ENCODE measurements at places on chromosomes 6 and 20.

DNA sequence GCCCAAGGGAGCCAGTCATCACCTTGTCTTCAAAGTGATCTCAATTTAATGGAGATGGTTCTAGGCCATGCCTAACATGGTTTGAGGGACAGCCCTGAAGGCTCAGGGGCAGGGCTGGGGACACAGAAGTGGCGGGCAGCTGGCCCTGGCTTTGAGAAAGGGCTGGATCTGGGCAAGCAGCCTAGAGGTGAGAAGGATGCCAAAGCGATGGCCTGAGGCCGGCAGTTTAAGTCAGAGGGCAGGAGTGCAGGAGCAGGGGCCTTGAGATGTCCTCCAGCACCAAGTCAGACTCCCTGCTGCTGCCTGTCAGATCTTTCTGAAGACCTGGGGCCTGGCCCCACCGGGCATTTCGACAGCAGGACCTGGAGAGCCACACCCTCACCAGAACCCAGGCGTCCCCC is 28.4 kb upstream of the APMAP start:
- DNase-seq: no peak

- no peak for DNase-seq
Measured at GRCh38 chr20:20100881-20101280, 48.5 kb downstream of the CFAP61 start.

DNA sequence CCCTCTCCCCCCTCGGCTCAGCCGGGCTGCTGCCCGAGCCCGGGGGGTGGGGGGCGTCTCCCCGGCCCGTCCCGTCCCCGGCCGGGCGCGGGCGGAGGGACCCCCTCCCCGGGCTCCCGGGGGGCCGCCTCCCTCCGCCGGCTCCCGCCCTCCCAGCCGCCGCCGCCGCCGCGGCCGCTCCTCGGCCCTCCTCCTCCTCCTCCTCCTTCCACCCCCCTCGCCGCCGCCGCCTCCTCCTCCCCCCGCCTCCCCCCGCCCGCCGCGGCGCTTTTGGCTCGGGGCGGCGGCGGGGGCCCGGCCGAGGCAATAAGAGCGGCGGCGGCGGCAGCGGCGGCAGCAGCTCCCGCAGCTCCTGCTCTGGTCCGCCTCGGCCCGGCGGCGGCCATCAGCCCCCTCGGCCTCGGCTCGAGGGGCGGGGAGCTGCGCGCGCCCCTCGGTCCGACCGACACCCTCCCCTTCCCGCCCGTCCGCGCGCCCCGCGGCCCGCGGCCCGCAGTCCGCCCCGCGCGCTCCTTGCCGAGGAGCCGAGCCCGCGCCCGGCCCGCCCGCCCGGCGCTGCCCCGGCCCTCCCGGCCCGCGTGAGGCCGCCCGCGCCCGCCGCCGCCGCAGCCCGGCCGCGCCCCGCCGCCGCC is 38.7 kb downstream of the GNAS start:
- DNase-seq: peak; percentile 84

GRCh38 chr6:84172574-84172973 is 54.9 kb downstream of the CEP162 start:
- DNase-seq: no peak

- no peak for DNase-seq
Measured at GRCh38 chr6:134079406-134079921, 27.0 kb upstream of the SLC2A12 start.

DNA sequence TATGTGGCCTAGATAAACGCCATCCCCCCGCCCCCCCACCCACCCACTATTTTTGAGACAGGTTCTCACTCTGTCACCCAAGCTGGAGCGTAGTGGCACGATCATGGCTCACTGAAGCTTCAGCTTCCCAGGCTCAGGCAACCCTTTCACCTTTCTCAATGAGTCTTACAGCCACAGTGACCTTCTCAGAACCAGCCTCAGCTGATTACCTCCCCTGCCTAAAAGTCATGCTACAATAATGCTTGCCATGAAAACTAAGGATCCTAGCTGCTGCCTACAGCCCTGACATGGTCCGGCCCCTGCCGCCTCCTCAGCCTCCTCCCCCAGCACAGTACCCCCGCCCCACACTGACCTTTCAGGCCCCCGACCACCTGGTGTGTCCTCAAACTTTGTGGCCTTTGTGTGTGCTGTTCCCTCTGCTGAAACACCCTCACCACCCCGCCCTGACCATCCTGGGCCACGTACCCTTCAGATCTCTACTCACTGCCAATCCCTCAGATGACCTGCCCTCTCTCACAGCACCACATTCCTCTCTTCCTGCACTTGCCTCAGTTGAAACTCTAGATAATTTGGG is 31.3 kb downstream of the PNPLA1 start:
- DNase-seq: no peak

DNA sequence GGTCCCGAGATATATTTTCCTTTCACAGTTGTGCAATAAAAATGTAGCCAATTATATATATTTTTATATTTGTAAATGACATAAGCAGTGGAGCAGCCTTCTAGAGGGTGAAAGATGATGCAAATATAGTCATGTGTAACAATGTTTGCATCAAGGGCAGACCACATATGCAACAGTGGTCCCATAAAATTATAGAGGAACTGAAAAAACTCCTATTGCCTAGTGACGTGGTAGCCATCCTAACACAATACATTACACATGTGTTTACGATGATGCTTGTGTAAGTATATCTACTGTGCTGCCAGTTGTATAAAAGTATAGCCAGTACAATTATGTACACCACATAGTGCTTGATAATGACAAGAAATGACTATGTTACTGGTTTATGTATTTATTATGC is 162.8 kb downstream of the ZFAND3 start:
- DNase-seq: no peak

GRCh38 chr6:53795340-53795701 is 516 bp downstream of the LRRC1 start:
- DNase-seq: no peak

- no peak for DNase-seq
Measured at GRCh38 chr6:142014515-142014914, 118.2 kb upstream of the GJE1 start.

DNA sequence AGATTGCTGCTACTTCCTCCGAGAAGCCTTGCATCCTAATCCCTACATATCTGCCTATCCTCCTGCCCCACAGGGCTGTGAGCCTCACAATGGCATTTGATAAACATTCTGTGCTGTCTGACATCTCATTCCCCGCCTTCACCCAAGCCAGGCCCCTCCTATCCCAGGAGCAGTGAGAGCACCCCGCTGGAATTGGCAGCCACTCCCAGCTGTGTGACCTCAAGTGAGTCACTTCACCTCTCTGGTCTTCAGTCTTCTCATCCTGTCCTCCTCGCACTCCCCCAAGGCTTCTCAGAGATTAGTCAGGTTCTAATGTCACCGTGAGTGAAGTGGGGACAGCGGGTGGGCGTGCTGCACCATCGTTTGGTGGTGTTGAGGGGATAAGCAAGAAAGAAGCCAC is 81.7 kb downstream of the CDH22 start:
- no peak for DNase-seq

DNA sequence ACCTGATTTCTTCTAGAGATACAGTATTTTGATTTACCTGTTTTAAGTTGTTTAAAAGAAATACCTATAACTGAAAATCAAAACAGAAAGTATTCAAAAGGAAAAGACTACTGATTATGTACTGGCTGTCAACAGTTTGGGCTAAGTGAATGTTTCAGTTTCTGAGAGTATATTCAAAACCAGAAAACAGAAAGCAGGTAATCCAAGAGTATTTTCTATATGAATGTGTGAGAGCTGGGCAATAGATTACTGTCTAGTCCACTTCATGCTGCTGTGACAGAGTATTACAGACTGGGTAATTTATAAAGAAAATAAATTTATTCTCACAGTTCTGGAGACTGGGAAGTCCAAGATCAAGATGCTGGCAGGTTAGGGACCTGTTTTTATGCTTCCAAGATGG is 261.0 kb downstream of the ARHGAP18 start:
- no peak for DNase-seq

DNA sequence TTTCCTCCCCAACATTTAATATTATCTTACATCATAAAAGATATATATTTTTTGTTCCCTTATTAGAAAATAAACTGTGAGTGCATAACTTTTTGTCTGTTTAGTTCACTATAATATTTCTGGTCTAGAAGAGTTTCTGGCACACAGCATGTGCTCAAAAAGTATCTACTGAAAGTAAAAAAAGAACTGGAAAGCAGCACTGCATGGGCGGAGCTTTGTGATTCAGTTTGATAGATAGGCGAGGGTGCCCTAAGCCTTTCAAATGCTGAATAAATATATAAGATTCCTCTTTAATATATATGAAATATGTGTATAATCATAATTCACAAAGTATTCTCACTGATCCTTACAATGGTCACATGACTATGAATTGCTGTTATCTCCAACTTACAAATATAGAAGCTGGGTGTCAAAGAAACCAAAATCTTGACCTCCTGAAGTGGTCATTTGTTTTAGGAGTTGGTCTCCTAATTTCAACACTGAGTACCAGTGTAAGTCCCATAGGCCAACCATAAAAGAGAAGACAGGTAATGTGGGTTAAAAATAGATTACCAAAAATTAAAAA is 50.8 kb downstream of the OR2B2 start:
- DNase-seq: no peak

DNA sequence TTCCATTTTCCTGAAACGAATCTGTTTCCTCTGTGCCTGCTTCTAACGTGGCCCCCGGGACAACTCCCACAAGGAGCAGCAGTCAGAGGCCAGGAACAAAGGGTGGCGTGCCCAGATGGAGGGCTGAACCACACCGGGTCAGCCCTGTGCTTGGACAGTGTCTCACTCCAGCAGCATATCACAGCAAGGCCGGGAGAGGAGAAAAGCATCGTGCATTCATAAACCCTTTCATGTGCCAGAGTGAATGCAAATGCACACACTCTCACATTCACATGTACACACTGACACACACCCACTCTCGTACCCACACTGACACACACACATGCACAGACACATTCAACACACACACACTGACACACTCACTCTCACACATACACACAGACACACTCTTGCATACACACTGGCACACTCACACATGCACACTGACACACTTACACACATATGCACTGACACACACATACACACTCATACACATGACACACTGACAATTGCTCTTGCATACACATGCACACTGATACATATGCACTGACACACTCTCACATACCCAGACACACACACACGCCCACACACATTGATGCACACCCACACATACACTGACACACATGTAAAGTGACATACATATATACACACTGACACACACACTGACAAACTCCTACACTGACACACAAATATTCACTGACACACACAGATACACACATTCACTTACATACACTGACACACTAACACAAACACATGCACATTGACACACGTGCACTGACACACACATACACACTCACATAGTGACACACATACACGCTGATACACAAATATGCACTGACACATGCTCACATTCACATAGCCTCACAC is 237.0 kb downstream of the LRFN2 start:
- no peak for DNase-seq

GRCh38 chr6:97176468-97176867 is 106.5 kb downstream of the MMS22L start:
- no peak for DNase-seq

- no peak for DNase-seq
Measured at GRCh38 chr6:8113131-8113654, 10.8 kb upstream of the EEF1E1 start.

DNA sequence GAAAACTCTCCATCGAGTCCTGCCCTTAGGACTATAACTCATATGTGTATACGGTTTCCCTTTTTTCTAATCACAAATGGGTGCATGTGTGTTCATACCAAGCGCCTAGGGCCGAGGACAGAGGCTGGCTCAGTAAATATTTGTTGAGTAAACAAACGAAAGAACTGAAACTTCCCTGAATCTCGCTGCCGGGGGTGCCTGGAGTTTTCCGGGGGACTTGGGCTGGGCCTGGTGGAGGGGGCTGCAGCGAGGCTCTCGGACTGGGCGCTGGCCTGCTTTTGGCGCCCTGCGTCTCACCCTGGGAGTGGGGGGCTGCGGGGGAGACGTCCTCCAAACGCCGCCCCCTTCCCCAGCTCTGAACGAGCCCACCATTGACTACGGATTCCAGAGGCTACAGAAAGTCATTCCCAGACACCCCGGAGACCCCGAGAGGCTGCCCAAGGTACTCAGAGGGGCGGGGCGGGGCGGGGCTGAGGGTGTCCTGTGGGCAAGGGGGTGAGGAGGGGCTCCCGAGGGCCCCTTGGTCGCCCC is 49.0 kb downstream of the CPXM1 start:
- DNase-seq: no peak

GRCh38 chr6:94683409-94683808 is 893.9 kb upstream of the MANEA start:
- no peak for DNase-seq

DNA sequence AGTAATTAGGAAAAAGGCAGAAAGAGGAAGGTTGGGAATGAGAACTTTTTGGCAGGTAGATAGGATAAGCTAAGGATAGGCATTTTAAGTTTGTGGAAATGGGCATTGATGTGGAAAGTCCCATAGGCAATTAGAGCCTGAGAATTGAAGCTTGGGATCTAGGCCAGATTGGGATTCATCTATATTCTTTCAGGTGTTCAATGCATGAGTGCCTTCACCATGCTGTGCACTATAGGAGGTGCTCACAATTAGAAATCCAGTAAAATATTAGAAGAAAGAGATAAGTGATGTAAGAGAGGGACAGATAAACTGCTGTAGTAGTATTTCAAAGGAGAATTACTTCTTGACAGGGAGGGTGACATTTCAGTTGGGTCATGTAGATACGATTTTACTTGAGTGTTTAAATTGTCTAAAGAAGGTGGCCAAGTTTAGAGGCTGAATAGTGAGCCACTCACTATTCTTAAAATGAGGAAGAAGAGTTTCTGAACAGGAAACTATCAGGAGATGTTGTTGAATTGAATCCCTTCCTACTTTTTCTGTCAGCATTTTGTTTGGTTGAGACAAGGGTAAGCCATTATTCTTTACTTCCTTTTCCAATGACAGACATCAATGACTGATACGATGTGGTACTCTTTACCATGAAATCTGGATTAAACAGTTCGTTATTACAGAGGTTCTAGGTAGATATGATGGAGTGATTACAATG is 31.0 kb upstream of the CTAGE9 start:
- no peak for DNase-seq

GRCh38 chr6:127877231-127877630 is 23.6 kb downstream of the THEMIS start:
- no peak for DNase-seq

- DNase-seq: peak; percentile 49
Measured at GRCh38 chr6:30842754-30843610, 41.3 kb upstream of the DDR1 start.

- DNase-seq: no peak
Measured at GRCh38 chr6:55916188-55916587, 40.8 kb upstream of the BMP5 start.

- no peak for DNase-seq
Measured at GRCh38 chr6:100801036-100801435, 80.1 kb downstream of the ASCC3 start.

GRCh38 chr6:165574220-165575157 is 88.6 kb downstream of the PDE10A start:
- no peak for DNase-seq

DNA sequence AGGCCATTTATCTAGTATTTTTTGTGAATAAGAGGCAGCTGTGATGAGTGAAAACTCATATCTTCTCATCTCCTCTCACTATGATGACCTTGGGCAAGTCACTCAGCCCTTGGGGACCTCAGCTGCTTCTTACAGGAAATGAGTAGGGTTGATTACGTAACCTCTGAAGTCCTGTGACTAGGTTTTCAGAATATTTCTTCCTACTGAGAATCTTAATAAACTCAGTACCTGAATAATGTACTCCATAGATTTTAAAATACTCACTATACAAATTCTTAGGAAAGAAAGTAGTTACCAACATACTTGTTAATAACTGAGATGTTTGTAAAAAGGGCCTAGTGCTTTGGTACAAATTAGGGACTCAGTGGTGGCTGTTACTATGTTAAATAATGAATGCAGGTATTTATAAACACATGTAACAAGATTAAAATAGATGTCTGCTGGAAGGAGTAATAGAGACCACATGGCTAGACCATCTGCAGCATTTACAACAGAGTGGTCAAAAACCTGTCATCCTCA is 60.9 kb downstream of the RPRD1B start:
- DNase-seq: no peak

Measured in activated naive CD8-positive, alpha-beta T cell treated with anti-CD3 and anti-CD28 coated beads, Interleukin-2, amount 10 ng/mL, durations not matched to agents 7 days and 5 days (primary cell).